ENCODE measurements at places on chromosomes 1 and 21.

DNA sequence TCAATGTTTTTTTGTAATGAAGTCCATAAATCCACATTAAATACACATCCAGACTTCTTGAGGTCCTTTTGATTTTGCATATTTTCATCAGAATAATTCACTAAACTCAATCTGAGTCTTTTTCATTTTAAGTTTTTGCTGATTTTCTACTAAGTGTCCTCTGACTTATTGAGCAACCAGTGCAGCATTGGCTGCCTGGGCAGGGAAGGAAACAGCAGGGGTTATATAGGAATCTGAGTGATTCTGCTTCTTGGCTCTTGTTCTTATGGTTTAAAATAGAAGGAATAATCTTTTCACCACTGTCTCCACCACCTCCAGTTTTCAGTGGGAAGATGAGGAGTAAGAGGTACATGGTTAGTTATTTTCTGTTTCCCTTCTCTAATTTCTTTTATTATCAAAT, 88.4 kb downstream of the ST6GALNAC5 start:
- DNase-seq, result no peak

- DNase-seq, result no peak
Measured at GRCh38 chr1:217164403-217164802, 441.2 kb upstream of the ESRRG start.

GRCh38 chr21:44846485-44847260, 26.8 kb downstream of the PTTG1IP start:
- DNase-seq, result no peak

GRCh38 chr1:171794085-171794484, 12.6 kb downstream of the METTL13 start:
- no peak for DNase-seq

DNA sequence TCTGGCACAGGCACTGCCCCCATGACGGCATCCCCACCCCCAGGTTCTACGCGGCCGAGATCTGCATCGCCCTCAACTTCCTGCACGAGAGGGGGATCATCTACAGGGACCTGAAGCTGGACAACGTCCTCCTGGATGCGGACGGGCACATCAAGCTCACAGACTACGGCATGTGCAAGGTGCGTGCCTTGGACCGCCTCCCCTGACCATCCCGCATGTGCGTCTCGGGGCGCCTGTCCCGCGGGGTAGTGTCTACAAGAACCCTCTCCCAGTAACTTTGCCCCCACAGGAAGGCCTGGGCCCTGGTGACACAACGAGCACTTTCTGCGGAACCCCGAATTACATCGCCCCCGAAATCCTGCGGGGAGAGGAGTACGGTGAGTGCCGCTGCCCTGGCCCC, 22.6 kb downstream of the FAAP20 start:
- no peak for DNase-seq

DNA sequence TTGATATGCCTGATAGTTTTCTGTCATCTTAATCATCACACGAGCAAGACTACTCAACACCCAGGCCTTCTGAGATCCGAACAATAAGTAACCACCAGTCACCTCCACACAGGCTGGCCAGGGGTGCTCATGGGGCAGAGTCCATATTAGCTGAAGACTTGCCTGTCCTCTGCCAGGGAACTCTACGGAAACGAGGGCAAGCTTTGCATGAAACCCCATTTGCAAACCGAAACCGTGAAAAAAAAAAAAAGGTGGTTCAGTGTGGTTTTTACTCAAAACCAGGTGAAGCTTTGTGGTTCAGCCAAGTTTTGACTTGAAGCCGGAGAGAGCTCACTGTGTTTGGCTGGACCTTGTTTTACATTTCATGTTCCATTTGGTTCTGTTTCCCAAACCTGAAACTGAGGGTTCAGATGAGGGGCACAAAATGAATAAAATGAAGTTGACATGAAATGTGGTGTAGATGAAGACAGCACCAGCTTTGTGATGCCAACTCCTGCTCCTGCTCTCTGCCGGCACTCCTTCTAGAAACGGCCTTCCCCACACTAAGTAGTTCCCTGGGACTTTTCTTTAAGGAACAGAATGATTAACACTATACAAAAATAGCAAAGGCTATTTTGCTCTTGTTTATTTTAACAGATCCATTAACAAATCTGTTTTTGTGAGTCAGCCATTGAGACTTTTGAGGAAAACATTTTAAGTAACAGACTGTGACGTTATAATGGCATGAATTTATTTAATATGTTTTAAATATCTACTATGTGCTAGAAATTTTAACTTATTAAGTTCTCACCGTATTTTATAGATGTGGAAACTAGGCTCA, 74.7 kb downstream of the RUNX1 start:
- no peak for DNase-seq
